ENCODE measurements at places on chromosomes 7 and 10.

DNA sequence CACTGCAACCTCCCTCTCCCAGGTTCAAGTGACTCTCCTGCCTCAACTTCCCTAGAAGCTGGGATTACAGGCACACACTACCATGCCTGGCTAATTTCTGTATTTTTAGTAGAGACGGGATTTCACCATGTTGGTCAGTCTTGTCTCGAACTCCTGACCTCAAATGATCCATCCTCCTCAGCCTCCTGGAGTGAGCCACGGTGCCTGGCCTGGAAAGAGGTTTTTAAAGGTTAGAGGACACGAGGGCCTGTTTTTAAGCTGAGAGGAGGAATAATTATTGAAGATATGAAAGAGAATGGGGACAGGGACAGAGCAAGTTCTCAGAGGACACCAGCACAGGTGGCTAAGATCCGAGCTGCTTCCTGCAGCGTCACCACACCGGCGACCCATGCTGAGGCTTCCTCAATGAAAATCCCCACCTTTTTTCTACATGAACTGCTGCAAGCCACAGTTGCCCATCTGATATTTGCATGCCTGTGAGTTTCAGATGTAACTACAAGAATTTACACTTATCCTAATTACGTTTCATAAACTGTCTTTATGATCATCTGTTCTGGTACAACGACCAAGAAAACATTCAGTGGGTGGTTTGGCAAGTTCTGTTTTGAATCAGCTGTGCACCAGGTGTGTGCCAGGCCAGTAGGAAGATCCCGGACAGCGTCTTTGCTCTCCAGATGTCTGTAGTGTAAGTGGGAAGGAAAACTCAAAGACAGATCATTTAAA lies 76.0 kb downstream of the HIP1 start:
- no peak for DNase-seq

DNA sequence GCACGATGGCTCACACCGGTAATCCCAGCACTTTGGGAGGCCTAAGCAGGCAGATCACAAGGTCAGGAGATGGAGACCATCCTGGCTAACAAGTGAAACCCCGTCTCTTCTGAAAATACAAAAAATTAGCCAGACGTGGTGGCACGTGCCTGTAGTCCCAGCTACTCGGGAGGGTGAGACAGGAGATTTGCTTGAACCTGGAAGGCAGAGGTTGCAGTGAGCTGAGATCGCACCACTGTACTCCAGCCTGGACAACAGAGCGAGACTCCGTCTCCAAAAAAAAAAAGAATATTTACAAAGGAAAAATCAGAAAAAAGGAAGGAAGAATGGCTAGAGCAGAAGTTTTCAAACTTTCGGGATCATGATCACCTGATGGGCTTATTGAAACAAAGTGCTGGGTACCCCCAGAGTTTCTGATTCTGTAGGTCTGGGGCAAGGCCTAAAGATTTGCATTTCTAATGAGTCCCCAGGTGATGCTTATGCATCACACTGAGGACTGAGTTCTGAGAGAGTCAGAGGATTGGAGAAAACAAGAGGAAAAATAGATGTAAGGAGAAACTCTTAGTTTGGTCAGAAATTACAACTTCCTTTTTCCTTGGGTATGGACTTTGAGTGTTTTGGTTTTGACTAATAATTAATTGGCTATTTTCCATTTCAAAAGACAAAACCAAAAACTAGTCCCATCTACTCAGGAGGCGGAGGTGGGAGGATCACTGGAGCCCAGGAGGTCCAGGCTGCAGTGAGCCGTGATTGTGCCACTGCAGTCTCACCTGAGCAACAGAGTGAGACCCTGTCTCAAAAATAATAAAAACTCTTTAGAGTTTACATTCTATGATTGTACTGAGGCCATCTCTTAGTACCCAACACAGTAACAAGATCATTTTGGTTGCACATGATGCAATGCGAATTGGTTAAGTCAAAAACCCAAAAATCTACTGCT lies 14.4 kb downstream of the MARCHF5 start:
- DNase-seq, result no peak

DNA sequence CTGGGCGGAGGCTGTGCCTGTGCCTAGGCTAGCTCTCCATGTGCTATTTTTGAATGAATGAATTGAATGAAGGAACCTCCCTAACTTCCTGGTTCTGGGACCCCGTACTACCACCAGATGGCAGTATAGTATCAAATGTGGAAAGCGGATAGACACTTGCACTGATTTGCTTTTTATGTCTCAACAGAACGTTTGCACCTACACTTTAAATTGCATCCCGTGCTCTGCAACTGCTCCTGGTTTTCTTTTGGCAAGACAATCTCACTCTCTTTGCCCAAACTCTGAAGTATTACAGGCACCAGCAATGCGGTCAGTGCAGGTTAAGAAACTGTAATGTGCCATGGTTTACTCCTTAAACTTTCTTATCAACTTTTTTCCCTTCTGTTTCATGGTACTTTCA lies 6.5 kb downstream of the FZD8 start:
- no peak for DNase-seq

- no peak for DNase-seq
Observed at GRCh38 chr7:111953611-111954010, 252.6 kb downstream of the DOCK4 start.

DNA sequence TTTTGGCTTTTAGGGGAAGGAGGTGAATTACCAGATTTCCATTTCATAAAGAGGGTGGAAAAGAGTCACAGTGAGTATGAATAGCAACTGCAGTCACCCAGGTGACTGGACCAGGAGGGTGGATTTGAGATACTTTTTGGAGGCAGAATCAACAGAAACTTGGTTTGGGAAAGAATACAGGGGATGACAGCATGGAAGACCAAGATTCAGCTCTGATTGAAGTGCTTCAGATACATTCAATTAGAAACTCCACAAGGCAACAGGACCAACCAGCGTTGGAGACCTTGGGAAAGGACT lies 83.0 kb downstream of the SGMS1 start:
- no peak for DNase-seq

GRCh38 chr7:107659666-107660065 lies 962 bp upstream of the SLC26A4 start:
- DNase-seq, result no peak

- peak; percentile 45 for DNase-seq
Observed at GRCh38 chr10:132130286-132131265, 56.2 kb upstream of the DPYSL4 start.

DNA sequence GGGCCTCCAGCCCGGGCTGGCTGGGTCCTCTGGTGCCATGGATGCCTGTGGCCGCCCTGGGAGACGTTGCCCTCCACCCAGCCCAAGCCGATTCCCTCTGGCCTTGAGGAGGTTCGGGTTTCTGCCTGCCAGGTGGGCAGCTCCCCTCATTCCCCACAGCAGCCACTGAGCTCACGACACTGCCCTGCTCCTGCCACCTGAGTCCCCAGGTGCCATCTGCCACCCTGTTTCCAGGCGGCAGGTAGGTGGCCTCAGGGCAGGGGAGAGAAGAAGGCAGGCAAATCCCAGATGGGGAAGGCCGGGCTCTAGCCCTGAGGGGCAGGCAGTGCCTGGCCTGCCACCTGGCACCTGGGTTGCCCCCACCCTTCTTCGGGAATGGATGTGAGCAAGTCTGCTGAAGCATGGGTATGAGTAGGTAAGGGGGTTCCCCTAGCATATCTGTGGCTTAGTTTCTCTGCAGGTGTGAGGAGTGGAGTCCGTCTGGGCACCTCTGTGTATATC lies 92.2 kb upstream of the PPIF start:
- DNase-seq, result no peak

GRCh38 chr7:132138817-132139216 lies 437.5 kb downstream of the PLXNA4 start:
- no peak for DNase-seq

DNA sequence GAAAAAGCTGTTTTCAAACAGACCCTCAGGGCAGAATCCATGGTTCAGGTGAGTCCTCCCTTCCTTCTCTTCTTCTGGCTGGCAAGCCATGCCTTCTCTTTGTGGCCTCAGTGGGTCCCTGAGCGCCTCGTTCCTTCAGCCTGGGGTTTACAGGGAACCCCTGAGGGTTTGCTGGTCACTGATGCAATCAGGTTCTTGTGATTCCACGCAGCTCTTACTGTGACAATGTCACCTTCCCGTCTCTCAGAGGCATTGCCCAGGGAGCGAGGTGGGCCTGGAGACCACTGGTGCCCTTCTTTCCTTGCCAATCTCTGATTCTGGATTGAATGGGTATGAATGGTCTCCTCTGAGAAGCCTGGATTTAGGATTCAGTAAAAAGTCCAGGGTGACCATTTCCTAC lies 132.2 kb downstream of the ADARB2 start:
- DNase-seq, result no peak

GRCh38 chr10:35056686-35057085 lies 33.5 kb downstream of the CUL2 start:
- no peak for DNase-seq

DNA sequence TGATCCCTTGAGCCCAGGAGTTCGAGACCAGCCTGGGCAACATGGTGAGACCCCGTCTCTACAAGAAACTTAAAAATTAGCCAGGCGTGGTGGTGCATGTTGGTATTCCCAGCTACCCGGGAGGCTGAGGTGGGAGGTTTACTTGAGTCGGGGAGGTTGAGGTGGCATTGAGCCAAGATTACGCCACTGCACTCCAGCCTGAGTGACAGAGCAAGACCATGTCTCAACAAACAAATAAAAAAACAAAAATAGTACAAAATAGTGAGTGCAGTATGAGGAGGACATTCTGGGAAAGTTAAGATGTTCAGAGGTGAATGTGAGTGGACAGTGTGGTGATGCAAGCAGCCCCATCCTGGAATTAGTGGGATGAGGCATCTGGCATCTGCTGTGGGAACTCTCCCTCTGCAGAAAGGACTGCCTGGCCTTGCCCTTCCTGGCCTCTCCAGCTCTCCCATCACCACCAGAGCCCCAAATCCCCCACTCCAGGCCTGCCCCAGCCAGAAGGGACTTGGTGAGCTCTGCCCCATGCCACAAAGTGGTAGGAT lies 96.6 kb upstream of the PARD3 start:
- DNase-seq, result no peak

GRCh38 chr7:2295936-2296620 lies 18.2 kb downstream of the SNX8 start:
- DNase-seq, result no peak

DNA sequence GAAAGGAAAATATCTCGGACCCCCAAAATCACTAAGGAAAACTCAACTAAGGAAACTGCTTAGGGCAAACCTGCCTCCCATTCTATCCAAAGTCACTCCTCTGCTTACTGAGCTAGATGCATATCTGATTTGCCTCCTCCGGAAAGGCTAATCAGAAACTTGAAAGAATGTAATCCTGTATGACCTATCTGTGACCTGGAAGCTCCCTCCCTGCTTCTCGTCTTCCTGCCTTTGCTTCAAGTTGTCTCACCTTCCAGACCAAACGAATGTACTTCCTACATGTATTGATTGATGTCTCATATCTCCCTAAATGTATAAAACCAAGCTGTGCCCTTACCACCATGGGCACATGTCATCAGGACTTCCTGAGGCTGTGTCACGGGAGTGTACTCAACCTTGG lies 58.1 kb upstream of the SEC61G start:
- DNase-seq, result no peak

DNA sequence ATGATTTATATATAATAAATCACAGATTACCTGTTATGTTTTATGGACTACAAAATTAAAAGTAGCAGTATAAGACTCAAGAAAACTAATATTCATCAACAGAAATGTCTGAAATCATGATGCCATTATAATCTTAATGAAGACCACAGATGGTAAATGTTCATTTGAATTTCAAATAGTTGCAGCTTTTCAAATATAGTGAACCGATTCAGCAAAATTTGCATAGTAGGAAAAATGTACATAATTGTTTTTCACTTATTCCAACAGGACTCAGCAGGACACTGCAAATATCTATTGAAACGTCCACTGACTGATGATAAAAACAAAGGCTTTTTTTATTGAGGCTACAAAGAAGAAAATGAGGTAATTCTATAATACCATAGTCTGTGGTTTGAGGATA lies 51.2 kb upstream of the LSM8 start:
- no peak for DNase-seq

DNA sequence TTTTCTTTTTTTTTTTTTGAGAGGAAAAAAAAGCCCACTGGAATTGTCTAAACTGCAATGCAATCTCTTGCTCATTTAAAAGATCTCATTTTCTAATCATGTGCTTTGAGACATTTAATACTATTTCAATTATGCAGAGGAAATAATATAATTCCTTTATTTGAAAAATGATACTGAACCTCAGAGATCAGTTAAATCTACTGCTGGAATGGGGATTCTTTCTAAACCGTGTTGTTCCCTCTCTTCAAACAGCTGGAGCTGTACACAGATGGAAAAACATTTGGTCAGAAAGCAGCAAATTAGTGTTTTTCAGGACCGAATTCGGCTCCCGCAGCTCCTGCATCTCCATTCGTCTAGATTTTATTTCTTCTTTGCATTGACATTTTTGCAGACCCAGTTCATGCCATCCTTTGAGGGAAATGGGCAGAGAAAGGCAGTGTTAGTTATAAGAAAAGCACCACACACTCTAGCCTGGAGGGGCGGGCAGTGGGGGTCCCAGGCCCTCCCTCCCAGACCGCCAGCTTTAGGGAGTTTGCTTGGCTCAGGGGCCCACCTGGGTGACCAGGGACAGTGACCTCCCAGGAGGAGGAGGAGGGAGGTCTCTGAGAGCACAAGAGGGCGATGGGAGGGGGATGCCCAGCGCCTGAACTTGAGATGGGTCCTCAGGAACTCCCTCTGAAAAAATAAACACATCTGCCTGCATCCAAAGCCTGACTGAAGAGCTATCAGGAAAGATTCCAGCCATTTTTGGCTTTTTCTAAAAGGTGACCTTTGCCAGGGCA lies 32.4 kb downstream of the TRIM8 start:
- no peak for DNase-seq

DNA sequence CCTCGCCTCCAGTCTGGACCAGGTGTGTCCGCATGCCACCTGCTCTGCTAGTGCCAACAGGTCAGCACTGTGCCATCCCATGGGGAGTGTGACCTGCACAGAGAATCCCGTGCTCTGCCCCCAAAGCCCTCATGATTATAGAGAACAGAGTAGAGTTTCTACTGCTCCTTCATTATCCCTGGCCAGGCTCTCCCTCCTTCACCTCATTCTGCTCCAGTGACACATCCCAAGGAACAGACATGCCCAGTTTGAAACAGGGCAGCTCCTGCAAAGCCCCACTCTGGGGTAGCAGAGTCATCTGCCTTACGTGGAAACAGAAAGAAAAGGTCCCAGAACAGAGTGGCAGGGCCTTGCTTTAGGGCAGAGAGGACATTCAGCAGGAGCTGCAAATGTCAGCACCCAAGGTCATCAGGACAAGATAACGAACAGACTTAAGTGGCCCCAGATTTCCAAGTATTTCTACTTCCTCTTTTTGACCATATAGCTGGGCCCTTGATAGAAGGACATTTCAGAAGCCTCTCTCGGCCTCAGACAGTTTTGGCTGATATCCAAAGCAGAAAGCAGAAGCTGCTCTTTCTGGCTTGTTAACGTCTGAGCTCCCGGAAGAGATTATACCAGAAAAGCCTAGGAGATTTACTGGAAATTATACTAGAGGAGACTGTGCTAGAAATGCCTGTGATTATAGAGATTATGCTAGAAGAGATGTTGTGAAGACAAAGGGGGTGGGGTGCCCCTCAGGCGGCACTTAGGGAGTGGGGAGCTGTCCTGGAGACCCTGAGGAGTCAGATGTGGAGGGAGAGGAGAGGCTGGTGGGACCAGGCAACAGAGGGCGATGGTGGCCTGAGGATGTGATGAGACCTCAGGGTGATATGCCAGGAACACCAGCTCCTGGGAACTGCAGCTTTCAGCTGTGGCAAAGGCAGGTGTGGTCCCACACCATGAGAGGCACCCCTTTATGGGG lies 12.6 kb downstream of the TMEM176B start:
- peak; percentile 71 for DNase-seq
